ENCODE measurements at places on chromosomes 7 and 10.

DNA sequence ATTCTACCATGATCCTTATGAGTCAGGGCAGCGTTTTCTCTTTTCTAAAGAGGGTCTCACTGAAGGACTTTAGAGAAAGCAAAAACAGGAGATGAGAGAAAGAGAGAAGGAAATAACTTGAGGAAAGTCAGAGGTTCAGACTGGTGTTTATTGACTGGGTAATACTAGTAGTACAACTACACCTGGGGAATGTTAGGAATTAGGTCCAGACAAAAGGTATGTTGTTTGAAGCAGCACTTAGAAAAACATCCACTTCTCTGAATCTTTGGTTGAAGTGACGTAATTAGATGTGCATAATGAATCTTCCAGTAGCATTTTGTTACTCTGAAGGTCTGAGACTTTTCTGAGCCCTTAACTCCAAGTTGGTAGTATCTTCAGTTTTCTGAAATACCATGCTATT, 380.3 kb upstream of the LRGUK start:
- no peak for DNase-seq

- no peak for DNase-seq
Observed at GRCh38 chr7:141483044-141483443, 68.2 kb upstream of the AGK start.

GRCh38 chr10:118106426-118106825, 59.7 kb upstream of the RAB11FIP2 start:
- no peak for DNase-seq

DNA sequence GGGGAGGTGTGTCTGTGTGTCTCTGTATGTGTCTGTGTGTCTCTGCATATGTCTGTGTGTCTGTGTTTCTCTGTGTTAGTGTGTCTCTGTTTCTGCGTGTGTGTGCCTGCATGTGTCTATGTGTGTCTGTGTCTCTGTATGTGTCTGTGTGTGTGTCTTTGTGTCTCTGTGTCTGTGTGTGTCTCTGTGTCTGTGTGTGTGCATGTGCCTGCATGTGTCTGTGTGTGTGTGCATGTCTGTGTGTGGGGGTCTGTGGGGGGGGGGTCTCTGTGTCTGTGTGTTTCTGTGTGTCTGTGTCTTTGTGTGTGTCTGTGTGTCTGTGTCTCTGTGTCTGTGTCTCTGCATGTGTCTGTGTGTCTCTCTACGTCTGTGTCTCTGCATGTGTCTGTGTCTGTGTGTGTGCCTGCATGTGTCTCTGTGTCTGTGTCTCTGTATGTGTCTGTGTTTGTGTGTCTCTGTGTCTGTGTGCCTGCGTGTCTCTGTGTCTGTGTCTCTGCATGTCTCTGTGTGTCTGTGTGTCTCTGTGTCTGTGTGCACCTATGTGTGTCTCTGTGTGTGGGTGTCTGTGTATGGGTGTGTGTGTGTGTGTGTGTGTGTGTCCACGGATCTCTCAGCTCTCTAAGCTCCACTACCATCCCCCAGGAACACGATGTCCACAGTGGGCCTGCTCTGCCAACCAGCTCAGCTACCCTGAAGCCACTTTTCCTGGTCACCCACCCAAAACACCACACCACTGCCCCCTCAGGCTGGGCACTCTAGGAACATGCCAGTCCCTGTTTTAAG, 41.7 kb downstream of the RASGEF1A start:
- no peak for DNase-seq

DNA sequence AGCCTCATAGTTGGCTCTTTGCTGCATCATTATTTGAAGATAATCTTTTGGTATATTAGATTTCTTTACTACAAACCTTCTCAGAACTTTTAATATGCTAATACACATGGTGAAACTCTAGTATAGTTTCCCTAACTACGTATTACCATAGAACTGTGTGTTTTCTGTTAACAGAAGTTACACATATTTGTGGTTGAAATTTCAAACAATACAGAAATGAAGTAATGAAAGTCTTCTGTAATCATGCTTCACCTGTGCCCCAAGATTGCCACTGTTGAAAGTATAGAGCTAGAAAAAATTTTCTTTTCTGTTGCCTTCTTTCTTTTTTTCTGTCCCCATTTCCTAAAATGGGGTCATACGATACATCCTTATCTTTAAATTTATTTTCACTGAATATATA, 9.1 kb downstream of the BMPR1A start:
- DNase-seq, result no peak

- no peak for DNase-seq
Observed at GRCh38 chr10:71244431-71245419, 32.4 kb downstream of the UNC5B start.

DNA sequence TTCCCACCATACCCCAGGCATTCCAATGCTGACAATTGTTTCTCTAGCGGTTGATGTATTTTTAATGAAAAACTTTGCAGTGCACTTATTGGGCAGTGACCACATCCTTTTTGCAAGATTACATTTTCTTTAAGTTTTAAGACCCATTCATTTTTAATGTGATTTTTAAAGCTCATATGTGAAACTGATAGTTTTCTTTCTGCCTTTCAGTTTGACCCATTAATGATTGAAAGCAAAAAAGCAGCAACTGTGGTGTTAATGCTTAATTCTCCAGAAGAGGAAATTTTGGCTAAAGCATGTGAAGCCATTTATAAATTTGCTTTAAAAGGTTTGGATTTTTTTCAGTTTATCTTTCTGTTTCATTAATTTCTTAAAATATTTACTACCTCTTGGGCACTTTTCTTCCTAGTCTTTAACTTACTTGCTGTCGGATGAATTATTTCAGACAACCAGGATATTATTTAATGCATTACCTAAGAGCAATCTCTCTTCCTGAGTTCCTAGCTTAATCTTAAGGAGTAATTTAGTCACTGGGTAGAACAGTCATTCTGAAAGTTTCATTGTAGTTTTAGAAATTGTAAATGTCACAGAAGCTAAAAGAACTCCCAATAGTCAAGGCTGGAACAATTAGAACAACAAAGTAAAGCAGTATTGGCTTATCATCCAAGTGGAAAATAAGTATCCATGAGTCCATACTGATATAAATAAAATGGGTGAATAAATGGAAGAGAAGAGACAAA, 18.3 kb downstream of the ARMC3 start:
- no peak for DNase-seq

DNA sequence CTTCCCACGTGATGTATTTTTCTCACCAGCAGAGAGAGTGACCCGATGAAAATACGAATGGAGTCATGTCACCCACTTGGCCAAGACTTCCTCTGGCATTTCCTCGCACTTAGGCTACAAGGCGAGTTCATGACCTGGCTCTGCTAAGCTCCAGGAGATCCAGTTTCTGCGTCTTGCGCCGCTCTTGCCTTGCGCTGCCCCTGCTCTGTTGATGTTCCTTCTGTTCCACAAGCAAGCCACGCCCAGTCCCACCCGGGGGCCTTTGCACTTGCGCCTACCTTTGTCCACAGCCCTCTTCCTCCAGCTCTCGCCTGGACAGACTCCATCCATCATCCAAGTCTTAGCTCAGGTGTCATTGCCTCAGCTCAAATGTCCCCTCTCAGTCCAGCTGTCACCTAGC, 116.3 kb upstream of the SHH start:
- DNase-seq, result no peak

DNA sequence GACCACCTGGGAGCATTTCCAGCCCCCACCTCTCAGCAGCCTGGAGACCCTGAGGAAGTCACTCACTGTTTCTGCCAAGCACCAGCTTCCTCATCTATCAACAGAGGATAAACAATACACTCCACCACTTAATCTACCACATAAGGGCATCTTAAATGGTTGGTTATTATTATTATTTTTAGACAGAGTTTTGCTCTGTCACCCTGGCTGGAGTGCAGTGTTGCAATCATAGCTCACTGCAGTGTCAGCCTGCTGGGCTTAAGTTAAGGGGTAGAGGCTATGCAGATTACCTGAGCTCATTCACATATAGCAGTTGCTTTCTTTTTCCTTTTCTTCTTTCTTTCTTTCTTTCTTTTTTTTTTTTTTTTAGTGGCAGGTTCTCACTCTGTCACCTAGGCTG, 59.5 kb upstream of the ELN start:
- no peak for DNase-seq

Measured in NCI-H2107 (cell line).